Activated CD4-positive, alpha-beta T cell treated with anti-CD3 and anti-CD28 coated beads for 24 hours (primary cell): ENCODE measurements at places on chromosomes 11 and 22.

DNA sequence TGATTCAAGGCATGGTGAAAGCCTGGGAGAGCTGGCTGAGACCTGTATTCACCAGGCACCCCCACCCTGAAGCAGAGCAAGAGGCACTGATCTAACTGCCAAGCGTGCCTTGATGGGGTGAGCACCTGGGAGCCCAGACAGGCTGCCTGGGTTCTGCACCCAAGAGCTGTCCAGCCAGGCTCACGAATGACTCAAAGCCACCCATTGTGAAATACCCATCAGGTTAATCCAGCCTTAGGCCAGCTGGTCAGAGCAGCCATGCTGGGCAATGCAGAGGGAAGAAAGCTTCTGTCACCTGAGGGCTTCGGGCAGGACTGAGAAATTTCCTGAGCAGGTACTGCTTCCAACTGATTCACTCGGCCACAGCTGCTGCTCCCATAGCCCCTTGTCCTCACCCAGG is 22.1 kb downstream of the THOC5 start:
- no peak for DNase-seq

- peak; percentile 72 for DNase-seq
Measured at GRCh38 chr11:86182976-86183584, 61.5 kb upstream of the EED start.

DNA sequence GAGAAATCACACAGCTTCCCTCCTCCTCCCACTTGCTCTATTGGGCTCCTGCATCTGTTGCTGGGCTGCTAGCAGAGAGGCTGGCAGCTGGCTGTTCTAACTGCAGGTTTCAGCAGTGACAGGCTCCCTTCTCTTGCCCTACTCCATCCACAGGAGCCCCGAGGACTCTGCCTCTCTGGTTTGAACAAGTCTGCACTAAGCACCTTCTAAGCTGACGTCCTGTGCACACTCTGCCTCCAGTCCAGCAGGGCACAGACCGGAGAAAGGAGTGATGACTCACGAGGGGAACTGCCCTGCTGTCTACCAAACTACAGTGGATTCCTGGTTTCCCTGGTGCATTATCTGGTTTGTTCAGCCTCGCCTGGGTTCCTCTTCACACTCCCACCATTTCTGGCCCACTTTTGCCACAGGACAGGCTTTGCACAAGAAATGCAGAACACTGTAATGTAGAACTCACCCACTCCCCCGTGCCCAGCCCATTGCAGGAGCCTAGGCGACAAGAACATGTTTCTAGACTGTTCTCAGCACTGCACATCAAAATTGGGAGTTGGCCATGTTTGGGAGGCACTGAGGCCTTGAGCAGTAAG is 26.0 kb downstream of the IL10RA start:
- no peak for DNase-seq

- no peak for DNase-seq
Measured at GRCh38 chr11:64801158-64801464, 1.9 kb downstream of the MAP4K2 start.

DNA sequence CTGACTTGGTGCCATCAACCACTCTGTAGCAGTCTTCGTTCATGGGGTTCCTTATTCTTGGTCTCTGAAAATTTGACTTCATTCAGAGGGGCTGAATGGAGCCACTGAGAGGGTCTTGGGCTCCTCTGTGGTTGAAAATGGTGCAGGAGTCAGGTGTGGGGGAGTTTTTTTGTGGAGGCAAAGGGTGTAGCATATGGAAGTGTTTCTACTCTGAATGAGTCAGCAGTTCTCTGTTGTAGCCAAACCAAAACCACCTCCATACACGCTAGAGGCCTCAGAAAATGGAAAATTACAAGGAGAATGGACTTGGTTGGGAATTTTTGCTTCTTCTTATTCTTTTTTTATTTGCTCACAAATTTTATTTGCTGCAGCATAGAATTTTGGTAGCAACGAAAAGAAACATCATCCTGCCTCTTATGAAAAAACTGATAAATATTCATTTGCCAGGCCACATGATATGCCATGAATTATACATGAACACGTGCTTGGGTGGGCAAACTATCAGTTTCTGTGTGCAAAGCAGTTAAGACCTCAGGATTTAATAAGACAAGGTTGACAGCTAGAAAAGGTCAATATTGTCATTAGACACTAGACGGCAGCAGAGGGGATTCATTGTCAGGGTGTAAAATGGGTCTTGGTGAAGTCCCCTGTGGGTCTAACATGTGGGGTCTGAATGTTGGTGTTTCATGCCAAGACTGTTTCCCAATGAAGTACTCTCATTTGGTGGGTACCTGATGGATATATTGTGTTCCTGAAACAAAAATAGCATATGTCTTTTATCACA is 111.7 kb downstream of the MYO18B start:
- DNase-seq: no peak
